Renal cortex interstitium (tissue), 15 donors: ENCODE measurements at places on chromosomes 2 and 18.
A peak's percentile ranks its signal among the peaks of the same experiment; 100 is the strongest.

GRCh38 chr2:44061469-44061868 is 65.7 kb upstream of the LRPPRC start:
- DNase-seq: no peak

DNA sequence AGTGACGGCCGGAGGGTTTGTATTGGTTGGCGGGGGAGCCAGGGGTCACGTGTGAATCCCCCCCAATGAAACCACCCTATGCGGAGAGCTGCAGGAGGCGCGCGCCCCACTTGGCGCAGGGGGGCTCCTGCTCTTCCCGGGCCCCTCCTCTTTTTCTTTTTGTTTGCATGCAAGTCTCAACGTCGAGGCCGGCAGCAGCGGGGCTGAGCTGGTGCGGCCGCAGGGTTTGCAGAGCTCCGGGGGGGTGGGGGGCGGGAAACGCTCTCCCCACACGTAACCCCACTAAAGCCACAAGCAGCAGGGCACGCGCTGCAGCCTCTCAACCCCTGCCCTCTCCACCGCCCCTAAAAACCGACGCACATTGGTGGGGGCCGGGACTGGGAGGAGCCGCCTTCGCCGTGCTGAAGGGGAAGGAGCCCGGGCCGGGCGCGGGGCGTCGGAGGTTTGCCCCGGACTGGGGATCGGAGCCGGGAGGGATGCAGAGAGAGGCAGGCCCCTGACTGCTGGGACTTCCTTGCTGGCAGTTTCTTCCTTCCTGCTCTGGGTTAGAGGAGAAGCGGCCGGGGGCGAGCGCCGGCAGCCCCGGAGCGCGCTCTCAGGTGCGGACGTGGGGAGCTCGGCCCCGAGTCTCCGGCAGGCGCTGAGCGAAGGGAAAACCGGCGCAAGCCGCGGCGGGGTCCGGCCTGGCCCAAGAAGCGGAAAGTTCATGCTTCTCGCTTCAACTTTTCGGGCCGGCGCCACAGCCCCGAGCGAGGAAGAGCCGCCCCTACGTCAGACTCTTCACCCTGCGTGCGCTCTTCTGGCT is 864 bp downstream of the LBH start:
- DNase-seq: peak; percentile 76

GRCh38 chr2:27915191-27915590 is 24.7 kb downstream of the BABAM2 start:
- no peak for DNase-seq

DNA sequence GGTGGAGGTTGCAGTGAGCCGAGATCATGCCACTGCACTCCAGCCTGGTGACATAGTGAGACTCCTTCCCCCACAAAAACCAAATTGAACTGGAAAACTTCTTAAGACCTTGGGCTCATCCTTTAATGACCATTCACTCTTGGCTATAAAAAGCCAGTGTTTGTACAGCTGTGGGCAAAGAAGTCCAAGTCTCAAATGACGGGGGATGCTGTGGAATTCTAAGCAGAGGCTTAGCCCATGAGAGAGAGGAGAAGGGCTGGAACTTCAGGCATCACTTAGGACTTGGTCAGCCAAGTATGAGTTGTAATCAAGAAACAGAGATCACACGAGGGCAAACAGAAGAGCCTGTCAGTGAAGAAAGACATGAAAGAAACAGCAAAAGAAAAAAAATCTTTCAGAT is 79.3 kb upstream of the POU3F3 start:
- no peak for DNase-seq

- peak; percentile 29 for DNase-seq
These were observed 9.7 kb downstream of the IL1RN start for GRCh38 chr2:113136828-113137775.

- DNase-seq: peak; percentile 38
These were observed 34.1 kb downstream of the WDR35 start for GRCh38 chr2:19955544-19956422.

DNA sequence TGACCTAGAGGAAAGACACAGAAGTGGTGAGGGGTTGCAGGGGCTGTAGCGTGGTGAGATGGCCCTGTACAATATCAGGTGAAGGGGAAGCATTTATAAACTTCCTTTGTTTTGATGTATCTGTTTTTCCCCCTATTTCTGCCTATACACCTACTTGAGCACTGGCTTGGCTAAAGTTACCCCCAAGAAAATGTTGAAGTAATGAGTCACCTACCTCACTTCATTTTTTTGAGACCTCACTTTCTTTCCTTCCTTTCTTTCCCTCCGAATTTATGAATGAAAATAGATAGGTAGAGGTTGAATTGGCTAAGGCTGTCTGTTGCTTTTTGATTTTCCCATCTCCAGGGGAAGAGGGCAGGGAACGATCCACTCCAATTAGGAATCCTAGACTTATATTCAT is 231.1 kb upstream of the EPAS1 start:
- DNase-seq: no peak

DNA sequence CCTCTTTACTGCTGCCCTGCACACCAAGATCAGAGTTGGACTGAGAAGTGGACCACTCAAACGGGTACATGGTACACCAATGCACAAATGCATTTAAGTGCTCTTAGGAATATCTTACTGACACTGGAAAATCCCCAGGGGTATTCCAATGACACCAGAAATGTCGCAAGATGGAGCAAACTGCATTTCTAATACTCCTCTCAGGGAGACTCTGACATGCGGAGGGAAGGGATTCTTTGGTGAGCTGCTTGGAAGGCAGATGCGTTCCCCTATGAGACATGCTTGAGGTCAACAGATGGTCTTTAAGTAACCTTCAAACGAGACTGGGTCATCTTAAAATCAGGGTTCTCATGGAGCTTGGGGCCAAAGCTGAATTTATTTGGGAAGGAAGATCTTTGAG is 521.8 kb upstream of the TCF4 start:
- DNase-seq: no peak

GRCh38 chr2:96517079-96517478 is 11.9 kb upstream of the NEURL3 start:
- DNase-seq: no peak

DNA sequence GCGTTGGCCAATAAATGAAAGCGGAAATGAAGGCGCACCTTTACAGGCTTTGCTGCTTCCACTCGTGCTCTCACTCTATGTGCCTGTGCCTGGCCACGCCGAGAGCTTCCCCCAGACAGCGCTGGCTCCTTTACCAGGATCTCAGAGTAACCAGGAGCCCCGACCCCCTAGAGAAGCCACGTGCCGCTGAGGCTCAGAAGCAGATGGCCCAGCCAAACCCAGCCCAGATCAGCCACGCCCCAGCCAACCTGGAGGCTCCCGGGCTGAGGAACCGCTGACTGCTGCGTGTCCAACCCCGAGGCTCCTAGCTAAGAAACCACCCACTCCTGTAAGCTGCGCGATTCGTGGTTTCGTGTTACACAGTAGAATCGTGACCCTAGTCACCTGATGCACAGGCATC is 199.3 kb downstream of the NCK2 start:
- DNase-seq: no peak
